ENCODE measurements at places on chromosomes 7 and 10. TPM values are rescaled to one million over a fixed set of nuclear protein-coding genes. Genes with fewer than 3 reads are reported as not detected.

Gene NPY4R2
- not detected for polyA plus RNA-seq

- no peak for DNase-seq
These were observed 26.3 kb downstream of the UNC5B start for GRCh38 chr10:71238626-71239025.

Gene AKR1C8
- 0.07 TPM for polyA plus RNA-seq

- DNase-seq, result no peak
These were observed 610.5 kb downstream of the KCNMA1 start for GRCh38 chr10:77027141-77027540.

DNA sequence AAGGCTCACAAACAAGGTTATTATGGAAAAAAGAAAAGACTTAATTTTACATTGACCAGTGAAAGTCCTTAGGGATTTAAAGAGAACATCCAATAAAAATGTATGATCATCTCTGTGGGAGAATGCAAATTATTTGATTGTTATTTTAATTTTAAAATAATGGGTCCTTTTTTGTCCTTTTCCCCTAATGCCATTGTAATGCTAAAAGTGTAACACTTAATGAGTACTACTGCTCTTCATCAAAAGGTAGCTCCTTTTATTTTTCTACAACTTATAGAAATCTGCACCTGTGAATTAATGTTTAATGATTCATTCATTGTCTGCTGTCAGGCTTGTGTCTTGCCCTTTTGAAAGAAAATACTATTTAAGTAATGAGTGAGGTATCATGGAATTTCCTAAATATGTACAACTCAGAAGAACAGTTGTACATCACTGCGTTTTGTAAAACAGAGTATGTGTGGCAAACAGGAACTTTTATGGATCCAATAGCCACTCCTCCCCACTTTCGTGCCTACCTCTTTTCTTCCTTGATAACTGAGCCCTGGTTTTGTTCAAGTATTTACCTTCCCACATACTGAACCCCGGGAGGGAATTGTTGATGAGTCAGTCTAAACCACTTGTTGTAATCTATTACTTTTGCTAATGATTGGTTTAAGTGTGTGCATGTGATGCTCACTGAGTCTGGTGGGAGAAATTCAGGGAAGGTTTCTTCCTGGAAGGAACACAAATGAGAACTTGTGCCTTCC lies 19.9 kb upstream of the TRUB1 start:
- no peak for DNase-seq

DNA sequence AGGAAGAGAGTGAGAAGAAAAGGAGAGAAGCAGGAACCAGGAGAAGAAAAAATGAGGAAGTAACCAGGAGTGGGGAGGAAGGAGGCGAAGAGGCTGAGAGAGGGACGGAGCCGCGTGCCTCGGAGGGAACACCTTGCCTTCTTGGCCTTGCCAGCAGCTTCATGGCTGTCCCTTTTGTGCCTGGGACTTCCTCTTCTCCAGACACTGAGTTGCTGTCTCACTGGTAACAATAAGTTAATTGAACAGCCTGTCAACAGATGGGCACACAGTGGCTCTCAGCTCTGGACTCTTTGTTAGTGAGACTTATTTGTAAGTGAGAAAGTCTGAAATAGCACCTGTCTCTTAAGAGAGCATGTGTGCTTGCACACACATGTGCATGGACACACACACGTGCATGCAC lies 83.2 kb downstream of the GATA3 start:
- DNase-seq, result no peak

Gene GJD4
- 0.11 TPM for polyA plus RNA-seq

Gene PNLIP
- polyA plus RNA-seq, result not detected

Gene CPA4
- polyA plus RNA-seq, result 0.16 TPM

GRCh38 chr7:114956702-114957101 lies 34.8 kb downstream of the MDFIC start:
- no peak for DNase-seq

DNA sequence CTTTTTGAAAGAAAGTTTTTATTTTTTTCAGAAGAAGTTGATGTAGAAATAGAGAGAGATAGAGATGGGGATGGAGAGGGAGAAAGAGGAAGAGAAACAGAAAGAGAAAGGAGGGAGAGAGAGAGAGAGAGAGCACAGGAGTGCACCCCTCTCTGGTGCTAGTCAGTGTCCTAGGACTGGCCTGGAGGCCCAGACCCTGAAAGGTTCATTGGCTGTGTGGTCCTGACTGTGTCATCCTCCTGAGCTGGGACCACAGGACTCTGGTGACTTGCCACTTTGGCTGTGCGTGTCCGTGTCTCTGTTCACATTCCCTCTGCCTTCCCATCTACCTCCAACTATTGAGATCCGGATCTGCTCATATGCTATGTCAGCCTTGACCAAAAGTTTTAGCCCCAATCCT lies 62.1 kb upstream of the SHH start:
- DNase-seq, result no peak

- DNase-seq, result no peak
These were observed 36.7 kb downstream of the NKX2-3 start for GRCh38 chr10:99569253-99569939.

Gene KCNIP2
- polyA plus RNA-seq, result 4.0 TPM

Gene HABP2
- 0.40 TPM for polyA plus RNA-seq

Gene MEST
- 773 TPM for polyA plus RNA-seq

Gene RPEL1
- 0.18 TPM for polyA plus RNA-seq

DNA sequence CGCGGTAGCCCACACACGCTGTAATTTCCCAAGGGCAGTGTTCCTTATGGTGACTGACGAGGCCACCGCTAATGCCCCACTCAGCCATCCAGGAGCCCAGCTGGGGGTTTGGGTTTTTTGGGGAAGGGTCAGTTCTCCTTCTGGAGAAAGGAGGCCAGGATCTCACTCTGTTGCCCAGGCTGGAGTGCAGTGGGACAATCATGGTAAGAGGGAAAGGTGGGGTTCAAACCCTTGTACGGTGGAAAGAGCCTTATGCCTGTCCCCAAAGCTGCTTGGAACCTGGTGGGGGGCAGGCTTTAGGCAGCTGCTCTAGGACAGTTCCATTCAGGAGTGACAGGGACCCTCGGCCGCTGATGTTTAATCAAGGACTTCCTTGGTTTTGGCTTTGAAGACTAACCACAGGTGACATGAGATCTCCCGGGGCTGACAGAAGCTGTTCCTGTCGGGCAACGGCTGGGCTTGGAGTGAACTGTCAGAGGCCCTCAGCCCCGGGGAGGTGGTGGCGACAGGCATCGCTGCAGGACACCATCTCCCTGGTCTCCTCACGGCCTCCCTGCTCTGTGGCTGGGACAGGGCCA lies 84.5 kb downstream of the CARD11 start:
- DNase-seq, result no peak

GRCh38 chr10:50561266-50561665 lies 62.5 kb downstream of the SGMS1 start:
- no peak for DNase-seq

Gene MYL10
- polyA plus RNA-seq, result 0.42 TPM

Gene UTF1
- polyA plus RNA-seq, result not detected

Gene MARVELD1
- polyA plus RNA-seq, result 44.4 TPM

GRCh38 chr7:1695800-1696454 lies 25.9 kb downstream of the ELFN1 start:
- no peak for DNase-seq

DNA sequence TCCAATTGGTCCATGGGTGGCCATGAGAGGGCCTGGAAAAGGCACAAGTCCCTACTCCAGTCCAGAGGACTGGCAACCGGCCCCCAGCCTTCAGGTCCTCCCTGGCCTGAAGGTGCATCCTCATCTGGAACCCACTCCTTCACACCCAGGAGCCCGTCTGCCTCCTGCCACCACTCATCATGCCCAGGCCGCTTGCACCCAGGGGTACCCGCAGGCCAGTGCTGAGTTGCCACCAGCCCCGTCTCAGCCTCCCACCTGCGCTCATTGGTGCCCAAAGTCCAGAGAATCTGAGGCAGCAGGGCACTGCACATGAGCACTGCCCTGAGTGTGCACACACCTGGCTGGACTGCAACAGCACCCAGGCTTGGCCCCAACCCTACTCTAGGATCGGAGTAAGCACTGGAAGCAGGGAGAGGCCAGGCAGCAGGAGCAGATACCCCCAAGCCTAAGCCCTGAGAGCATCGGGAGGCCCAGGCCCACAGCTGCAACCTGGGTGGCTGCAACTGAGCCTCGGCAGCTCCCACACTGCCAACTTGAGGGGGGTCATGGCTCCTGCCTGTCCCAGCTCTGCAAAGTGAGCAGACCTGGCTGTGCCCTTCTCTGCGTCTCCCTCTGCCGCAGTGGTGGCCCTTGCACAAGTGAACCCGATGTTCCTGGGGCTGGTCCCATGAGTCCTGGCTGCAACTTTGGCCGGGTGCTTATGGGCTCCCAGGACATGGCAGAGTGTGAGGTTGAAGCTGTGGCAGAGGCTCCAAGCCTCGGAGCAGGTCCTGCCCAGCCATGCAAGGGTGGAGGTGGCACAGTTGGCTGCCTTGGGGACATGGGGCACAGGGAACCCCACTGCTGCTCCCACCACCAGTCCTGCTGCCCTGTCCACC lies 44.3 kb downstream of the TCERG1L start:
- DNase-seq, result no peak
